ENCODE measurements at places on chromosomes 1 and 21. TPM values are rescaled to one million over a fixed set of nuclear protein-coding genes. Genes with fewer than 3 reads are reported as not detected.

The HCN3 gene
- total RNA-seq, result 0.06 TPM

The GCSAML gene
- total RNA-seq, result not detected

DNA sequence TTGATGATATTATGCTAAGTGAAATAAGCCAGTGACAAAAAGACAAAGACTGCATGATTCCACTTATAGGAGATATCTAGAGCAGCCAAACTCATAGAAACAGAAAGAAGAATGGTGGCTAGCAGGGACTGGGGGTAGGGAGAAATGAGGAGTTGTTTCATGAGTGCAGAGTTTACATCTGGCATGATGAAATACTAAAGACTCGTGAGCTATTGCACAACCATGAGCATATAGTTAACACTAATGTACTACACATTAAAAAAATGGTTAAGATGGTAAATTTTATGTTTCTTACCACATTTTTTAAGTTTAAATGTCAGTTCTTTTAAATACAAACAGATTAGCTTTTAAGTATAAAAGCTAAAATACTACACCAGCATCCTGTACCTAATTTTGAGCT, 57.8 kb downstream of the ESRRG start:
- no peak for DNase-seq

- DNase-seq, result no peak
These were observed 24.7 kb downstream of the MFSD2A start for GRCh38 chr1:39979654-39980053.

GRCh38 chr1:53576381-53576801, 117.2 kb downstream of the DMRTB1 start:
- peak; percentile 31 for DNase-seq

The TNN gene
- 0.07 TPM for total RNA-seq

DNA sequence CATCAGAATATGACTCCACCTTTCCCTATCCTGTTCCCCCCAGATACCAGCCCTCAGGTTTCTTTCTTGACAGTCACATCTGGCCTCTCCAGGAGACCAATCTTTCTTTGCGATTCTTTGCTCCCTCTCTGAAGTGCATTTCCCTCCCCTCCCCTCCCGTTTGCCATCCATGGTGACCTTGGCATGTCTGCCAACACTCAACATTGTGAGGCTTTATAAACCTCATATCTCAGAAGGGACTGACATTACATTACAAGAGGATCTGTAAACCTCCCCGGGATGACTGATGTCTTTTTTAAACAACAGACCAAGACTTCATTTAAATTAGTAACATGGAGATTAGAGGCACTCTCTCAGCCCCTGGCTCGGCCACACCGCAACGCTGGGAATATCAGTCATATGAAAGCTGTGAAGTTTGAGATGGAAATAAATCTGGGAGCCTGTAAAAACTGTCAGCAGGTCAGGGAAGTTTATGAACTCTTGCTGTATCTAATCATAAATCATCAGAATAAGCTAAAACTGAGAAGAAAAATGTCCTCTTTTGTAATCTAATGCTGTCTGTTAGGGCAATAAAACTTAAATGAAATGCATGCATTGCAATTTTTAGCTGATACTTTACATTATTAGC, 401.7 kb upstream of the PROX1 start:
- no peak for DNase-seq

- no peak for DNase-seq
These were observed 234.1 kb downstream of the ADGRL2 start for GRCh38 chr1:82034812-82035211.

The FRRS1 gene
- 7.2 TPM for total RNA-seq

The WDR64 gene
- total RNA-seq, result not detected

The CLDN17 gene
- total RNA-seq, result not detected

DNA sequence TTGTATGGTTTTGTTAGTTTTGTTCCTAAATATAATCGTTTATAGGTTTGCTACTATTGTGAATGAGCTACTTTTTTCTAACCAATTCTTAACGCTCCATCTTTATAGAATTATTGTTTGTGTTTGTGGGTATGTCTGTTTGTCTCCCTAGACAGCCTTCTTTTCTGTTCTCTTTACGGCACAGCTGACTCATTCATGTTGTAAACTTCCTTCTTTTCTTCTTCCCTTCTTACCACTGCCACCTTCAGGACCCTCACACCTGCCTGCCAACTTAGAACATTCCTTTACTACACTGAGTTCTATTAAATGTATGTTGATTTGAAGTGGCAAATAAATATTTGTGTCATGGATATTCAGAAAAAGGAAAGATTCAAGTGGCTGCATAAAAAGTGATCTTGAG, 29.1 kb downstream of the AK5 start:
- no peak for DNase-seq

DNA sequence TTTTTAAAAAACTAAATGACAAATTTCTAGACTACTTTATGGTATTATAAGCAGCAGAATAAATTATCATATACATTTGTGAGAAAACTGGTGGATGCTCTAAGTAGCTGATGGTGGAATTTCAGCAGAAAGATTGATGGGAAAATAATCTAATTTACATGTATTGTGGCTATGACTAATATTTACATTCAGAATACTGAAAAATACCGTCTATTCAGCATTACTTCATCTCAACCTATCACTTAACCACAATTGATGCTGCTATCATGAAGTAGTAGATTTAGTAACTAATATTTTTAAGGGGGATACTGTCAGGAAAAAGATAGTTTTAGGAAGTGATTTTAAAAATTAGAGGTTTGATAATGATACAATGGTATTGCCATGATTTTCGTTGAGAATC, 137.9 kb downstream of the IFI44 start:
- no peak for DNase-seq

The SLC5A9 gene
- not detected for total RNA-seq

The UQCRHL gene
- total RNA-seq, result 4.0 TPM

The MYOC gene
- total RNA-seq, result not detected

All from Caki2 (cell line).